ENCODE measurements at places on chromosomes 2 and 18.

- H3K36me3 ChIP-seq, result peaks cover 3% of the 10 kb centered on the region
- H3K4me3 ChIP-seq, result no peak overlapping the region
- H3K4me1 ChIP-seq, result no peaks in the 10 kb centered on the region
- DNase-seq, result no peak
- H3K27me3 ChIP-seq, result no peaks in the 10 kb centered on the region
These were observed 31.8 kb downstream of the SP100 start for GRCh38 chr2:230447455-230448451.

GRCh38 chr2:14540015-14540414, 92.5 kb upstream of the LRATD1 start:
- H3K4me3 ChIP-seq, result no peak overlapping the region
- no peaks in the 10 kb centered on the region for H3K36me3 ChIP-seq
- H3K27ac ChIP-seq, result no peak overlapping the region
- H3K27me3 ChIP-seq, result no peaks in the 10 kb centered on the region

- no peak overlapping the region for H3K4me3 ChIP-seq
- H3K36me3 ChIP-seq, result peaks cover 85% of the 10 kb centered on the region
- H3K27me3 ChIP-seq, result no peaks in the 10 kb centered on the region
- peaks cover 14% of the 10 kb centered on the region for H3K4me1 ChIP-seq
- no peak for DNase-seq
- no peak overlapping the region for H3K27ac ChIP-seq
These were observed 26.2 kb upstream of the SNORC start for GRCh38 chr2:232843834-232844233.

- DNase-seq, result peak; percentile 99
- peak overlapping the region; percentile 9 for H3K4me3 ChIP-seq
- H3K27ac ChIP-seq, result peak overlapping the region; percentile 43
- peaks cover 58% of the 10 kb centered on the region for H3K4me1 ChIP-seq
These were observed 20.1 kb downstream of the ARID5A start for GRCh38 chr2:96556441-96557330.

DNA sequence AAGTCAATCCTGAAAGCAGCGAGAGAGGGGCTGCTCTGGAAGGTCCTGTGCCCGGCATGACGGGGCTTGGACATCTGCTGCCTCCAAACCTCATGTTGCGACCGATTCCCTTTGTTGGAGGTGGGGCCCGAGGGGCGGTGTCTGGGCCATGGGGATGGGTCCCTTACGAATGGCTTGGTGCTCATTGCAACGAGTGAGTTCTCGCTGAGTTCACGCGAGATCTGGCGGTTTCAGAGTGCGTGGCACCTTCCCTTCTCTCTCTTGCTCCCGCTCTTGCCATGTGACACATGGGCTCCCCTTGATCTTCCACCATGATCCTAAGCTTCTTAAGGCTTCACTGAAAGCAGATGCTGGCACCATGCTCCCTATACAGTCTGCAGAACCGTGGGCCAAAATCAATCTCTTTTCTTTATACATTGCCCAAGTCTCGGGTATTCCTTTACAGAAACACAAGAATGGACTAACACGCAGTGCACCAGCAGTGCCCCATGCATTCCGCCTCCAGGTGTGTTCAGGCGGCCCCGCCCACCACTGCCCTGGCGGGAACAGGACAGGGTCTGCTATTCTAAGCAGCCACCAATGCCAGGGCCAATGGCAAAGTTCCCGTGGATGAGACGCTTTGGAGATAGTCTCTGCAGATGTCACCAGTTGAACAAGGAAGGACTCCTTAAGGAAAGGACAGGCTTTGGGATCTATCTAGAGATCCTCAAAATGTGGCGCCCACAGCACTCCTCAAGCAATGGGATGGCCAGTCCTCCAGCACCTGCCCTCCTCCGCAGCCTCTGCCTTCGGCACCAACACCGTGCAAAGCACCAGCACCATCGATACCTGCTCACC, 63.4 kb downstream of the ZNF516 start:
- DNase-seq, result no peak
- H3K27ac ChIP-seq, result no peak overlapping the region
- no peak overlapping the region for H3K4me3 ChIP-seq
- H3K36me3 ChIP-seq, result peaks cover 32% of the 10 kb centered on the region
- no peaks in the 10 kb centered on the region for H3K27me3 ChIP-seq

- H3K36me3 ChIP-seq, result no peaks in the 10 kb centered on the region
- H3K27ac ChIP-seq, result no peak overlapping the region
- no peak for DNase-seq
- H3K27me3 ChIP-seq, result peaks cover 68% of the 10 kb centered on the region
- peaks cover 30% of the 10 kb centered on the region for H3K4me1 ChIP-seq
- peak overlapping the region; percentile 63 for H3K4me3 ChIP-seq
These were observed 891 bp upstream of the NR4A2 start for GRCh38 chr2:156333274-156333950.

- peaks cover 97% of the 10 kb centered on the region for H3K36me3 ChIP-seq
- DNase-seq, result no peak
- H3K27me3 ChIP-seq, result no peaks in the 10 kb centered on the region
- no peak overlapping the region for H3K27ac ChIP-seq
- H3K4me1 ChIP-seq, result no peaks in the 10 kb centered on the region
These were observed 23.5 kb downstream of the KDM3A start for GRCh38 chr2:86464652-86465051.

DNA sequence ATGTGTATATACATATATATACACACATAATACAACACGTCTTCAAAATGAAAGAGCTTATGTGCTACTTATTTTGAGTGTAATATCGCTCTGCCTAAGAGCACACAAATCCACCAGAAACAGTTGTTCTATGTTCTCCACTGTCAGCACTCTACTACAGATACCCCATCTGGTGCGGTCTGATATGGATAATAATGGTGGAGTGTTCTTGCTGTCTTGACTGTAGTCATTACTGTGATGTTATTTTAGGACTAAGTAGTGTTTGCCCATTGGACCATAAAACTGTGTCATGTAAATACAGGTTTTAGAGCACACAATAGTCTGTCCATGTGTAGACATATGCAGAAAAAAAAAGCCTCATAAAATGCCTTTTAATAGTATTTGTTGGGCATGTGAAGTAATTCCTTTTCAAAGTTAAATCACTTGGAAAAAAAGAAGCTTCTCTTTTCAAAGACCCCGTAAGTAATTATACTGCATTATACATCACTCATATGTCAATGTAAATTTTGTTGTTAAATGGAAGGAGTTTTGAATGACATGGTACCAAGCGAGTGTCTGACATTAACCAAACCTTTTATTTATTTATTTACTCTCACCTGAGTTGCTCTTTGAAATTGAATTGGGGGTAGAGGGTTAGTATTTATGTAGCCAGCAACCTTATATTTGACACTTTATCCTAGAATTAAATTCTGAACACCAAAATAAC, 1249.2 kb upstream of the ZEB2 start:
- no peak overlapping the region for H3K4me3 ChIP-seq
- peaks cover 5% of the 10 kb centered on the region for H3K4me1 ChIP-seq
- DNase-seq, result no peak
- H3K27ac ChIP-seq, result no peak overlapping the region
- no peaks in the 10 kb centered on the region for H3K36me3 ChIP-seq

DNA sequence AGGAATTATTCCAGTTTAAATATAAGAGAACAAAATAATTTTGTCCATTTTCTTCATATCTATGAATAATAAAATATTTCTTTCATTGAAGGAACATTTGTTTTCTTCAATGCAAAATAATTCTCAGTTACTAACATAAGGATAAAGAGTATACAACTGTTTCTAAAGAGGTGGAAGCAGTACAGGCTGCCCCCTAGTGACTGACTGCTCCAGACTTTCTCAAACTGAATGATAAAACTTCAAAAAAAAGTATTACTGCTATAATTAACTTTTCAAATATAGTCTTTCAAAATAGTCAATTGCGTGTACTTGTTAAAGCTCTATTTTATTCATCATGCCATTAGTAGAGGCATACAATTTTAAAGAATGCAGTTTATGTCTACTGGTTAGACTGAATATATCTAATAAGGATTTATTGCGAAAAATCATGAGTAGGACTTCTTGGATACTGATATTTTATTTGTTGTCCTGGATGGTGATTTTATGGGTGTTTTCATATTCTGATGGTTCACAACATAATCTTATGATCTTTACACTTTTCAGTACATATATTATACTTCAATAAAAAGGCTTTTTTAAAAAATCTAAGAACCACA, 100.1 kb downstream of the WDPCP start:
- no peak overlapping the region for H3K4me3 ChIP-seq
- no peaks in the 10 kb centered on the region for H3K36me3 ChIP-seq
- H3K4me1 ChIP-seq, result no peaks in the 10 kb centered on the region
- DNase-seq, result peak; percentile 21

GRCh38 chr2:118119158-118119727, 31.0 kb downstream of the INSIG2 start:
- H3K36me3 ChIP-seq, result no peaks in the 10 kb centered on the region
- DNase-seq, result no peak
- H3K4me1 ChIP-seq, result peaks cover 52% of the 10 kb centered on the region
- no peaks in the 10 kb centered on the region for H3K27me3 ChIP-seq
- no peak overlapping the region for H3K4me3 ChIP-seq
- no peak overlapping the region for H3K27ac ChIP-seq

DNA sequence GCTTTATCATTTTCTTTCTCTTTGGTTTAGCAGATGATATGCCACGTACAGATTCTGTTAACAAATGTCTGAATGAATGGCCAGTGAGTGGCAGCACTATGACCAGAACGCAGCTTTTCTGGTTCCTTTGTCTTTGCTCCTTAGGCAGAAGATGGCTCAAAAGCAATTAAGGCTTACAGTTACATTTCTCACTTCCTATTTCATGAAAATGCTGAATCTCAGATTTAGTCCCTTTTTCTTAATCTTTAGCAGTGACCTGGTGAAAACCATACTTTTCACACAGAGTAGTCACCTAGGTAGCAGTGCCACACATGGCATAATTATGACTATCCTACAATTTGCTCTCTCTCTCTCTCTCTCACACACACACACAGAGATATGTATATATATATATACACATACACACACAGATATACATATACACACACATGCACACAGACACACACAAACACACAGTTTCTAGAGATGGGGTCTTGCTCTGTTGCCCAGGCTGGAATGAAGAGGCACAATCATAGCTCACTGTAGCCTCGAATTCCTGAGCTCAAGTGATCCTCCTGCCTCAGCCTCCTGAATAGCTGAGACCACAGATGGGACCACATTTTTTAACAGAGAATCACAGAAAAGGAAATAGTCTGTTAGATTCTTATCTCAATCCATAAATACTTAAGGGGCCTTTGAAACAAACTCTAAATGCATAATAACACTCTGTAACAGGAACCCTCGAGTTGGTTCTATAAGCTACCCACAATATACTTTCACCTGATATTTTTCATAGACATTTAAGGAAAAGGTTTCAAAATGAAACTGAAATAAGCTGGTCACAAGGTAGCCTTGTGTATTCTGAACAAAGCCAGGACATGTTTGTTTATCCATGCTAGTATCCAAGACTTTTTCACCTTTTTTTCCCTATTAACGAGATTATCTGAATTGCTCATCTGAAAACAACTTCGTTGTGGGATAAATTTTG, 11.6 kb downstream of the PDE6D start:
- H3K4me1 ChIP-seq, result no peaks in the 10 kb centered on the region
- H3K4me3 ChIP-seq, result no peak overlapping the region
- no peak for DNase-seq
- no peaks in the 10 kb centered on the region for H3K36me3 ChIP-seq
- H3K27me3 ChIP-seq, result no peaks in the 10 kb centered on the region
- H3K27ac ChIP-seq, result no peak overlapping the region

DNA sequence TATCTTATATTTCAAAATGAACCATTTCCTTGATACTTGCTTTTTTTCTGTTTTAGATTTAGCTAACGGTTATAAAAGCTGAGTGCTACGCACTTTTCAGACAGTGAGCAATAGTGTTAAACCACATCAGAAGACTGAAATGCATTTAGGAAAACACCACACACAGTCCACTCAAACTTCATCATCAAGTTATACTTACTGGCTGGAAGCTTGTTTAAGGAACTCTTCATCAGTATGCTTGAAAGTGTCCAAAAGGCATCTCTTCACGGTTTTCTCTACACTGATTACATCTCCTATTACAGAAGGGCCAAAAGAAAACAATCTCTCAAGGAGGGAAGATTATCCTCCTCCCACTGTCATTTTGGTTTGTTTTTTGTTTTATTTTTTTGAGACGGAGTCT, 19.7 kb downstream of the ILKAP start:
- no peaks in the 10 kb centered on the region for H3K4me1 ChIP-seq
- peaks cover 44% of the 10 kb centered on the region for H3K36me3 ChIP-seq
- H3K4me3 ChIP-seq, result no peak overlapping the region
- DNase-seq, result no peak
- H3K27me3 ChIP-seq, result no peaks in the 10 kb centered on the region

- H3K36me3 ChIP-seq, result no peaks in the 10 kb centered on the region
- H3K27me3 ChIP-seq, result peaks cover 54% of the 10 kb centered on the region
- no peak for DNase-seq
These were observed 29.2 kb downstream of the MCFD2 start for GRCh38 chr2:46886268-46887027.

- H3K27ac ChIP-seq, result no peak overlapping the region
- H3K4me3 ChIP-seq, result no peak overlapping the region
- H3K36me3 ChIP-seq, result no peaks in the 10 kb centered on the region
- no peaks in the 10 kb centered on the region for H3K4me1 ChIP-seq
- peaks cover 2% of the 10 kb centered on the region for H3K27me3 ChIP-seq
- DNase-seq, result no peak
These were observed 164.6 kb downstream of the SEPTIN10 start for GRCh38 chr2:109448946-109449788.

- peak overlapping the region; percentile 65 for H3K27ac ChIP-seq
- DNase-seq, result peak; percentile 74
- no peaks in the 10 kb centered on the region for H3K27me3 ChIP-seq
- no peaks in the 10 kb centered on the region for H3K36me3 ChIP-seq
These were observed 1.6 kb downstream of the CDH2 start for GRCh38 chr18:28175150-28175929.

GRCh38 chr2:240419723-240420122, 15.7 kb upstream of the GPC1 start:
- H3K4me3 ChIP-seq, result no peak overlapping the region
- DNase-seq, result no peak
- peaks cover 27% of the 10 kb centered on the region for H3K27me3 ChIP-seq

GRCh38 chr18:12038082-12038638, 55.5 kb upstream of the ANKRD62 start:
- peaks cover 22% of the 10 kb centered on the region for H3K4me1 ChIP-seq
- no peaks in the 10 kb centered on the region for H3K36me3 ChIP-seq
- no peak for DNase-seq
- no peaks in the 10 kb centered on the region for H3K27me3 ChIP-seq
- H3K4me3 ChIP-seq, result peak overlapping the region; percentile 75

- no peak overlapping the region for H3K4me3 ChIP-seq
- H3K27ac ChIP-seq, result no peak overlapping the region
- H3K36me3 ChIP-seq, result no peaks in the 10 kb centered on the region
- peaks cover 1% of the 10 kb centered on the region for H3K27me3 ChIP-seq
These were observed 4.8 kb downstream of the IL36A start for GRCh38 chr2:113010088-113010487.

DNA sequence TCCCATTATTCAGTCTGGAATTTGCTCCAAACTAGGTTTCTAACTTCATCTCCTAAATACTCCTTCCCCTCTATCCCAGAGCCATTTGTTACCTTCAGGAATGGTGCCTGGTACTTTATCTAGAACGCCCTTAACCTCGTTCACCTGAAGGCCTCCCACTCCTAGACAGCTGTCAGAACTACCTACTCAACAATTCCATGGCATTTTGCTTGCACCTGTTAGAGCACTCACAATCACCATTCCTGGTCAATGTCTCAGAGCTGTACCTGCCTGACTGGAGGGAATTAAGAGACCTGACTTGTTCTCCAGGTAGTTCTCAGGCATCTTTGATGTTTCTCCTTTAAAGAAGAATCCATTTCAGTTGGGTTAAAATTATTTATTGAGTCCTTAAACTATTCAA, 88.9 kb downstream of the GAREM1 start:
- no peak overlapping the region for H3K4me3 ChIP-seq
- peaks cover 40% of the 10 kb centered on the region for H3K4me1 ChIP-seq
- H3K27ac ChIP-seq, result no peak overlapping the region
- no peaks in the 10 kb centered on the region for H3K36me3 ChIP-seq
- H3K27me3 ChIP-seq, result no peaks in the 10 kb centered on the region
- DNase-seq, result no peak

Measured in HepG2 (cell line).